ENCODE measurements at places on chromosomes 2 and 18.
A peak's percentile ranks its signal among the peaks of the same experiment; 100 is the strongest.

GRCh38 chr2:39780825-39781600 lies 2.0 kb upstream of the THUMPD2 start:
- H3K27me3 ChIP-seq: no peaks in the 10 kb centered on the region
- H3K4me3 ChIP-seq: no peak overlapping the region
- no peaks in the 10 kb centered on the region for H3K4me1 ChIP-seq
- no peaks in the 10 kb centered on the region for H3K36me3 ChIP-seq
- no peak for DNase-seq

DNA sequence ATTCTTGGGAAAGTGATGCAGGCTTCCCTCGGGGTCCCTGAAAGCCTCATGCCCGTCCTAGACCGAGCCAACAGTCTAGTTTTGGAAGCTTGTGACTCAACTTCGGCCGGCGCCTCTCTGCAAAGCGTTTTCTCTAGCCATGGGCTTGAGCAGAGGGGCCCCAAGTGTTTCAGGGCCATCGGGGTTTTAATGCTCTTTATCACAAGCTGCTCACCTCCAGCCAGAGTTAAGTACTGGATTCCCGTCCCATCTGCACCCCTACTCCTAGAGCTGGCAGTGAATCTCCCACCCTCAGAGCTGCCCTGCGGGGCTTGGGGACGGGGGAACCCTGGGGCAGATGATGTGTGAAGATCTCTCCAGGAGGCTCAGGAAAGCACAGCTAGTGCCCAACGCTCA lies 7.3 kb downstream of the RAX start:
- no peaks in the 10 kb centered on the region for H3K36me3 ChIP-seq
- H3K27me3 ChIP-seq: no peaks in the 10 kb centered on the region

- no peak overlapping the region for H3K4me3 ChIP-seq
- no peaks in the 10 kb centered on the region for H3K4me1 ChIP-seq
- no peak for DNase-seq
- H3K27me3 ChIP-seq: no peaks in the 10 kb centered on the region
- H3K36me3 ChIP-seq: no peaks in the 10 kb centered on the region
Observed at GRCh38 chr2:174787487-174788205, 23.4 kb upstream of the CHRNA1 start.

DNA sequence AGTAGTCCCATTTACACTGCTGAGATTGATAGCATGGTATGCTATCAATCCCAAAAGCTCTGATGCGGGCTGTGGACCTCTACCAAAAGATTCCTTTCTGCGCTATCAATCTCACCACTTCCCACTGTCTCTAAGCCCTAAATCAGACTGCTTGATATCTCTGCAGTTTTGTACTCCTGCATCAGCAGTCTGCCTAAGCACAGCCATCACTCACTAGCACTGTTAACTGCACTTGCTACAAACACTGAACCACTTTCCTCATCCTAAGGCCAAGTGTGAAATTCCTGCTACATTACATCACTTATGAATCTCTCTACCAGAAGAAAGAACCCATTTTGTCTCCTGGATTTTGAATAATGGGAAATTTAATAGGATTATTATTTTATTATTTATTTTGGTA lies 237.0 kb downstream of the HNMT start:
- no peak overlapping the region for H3K27ac ChIP-seq
- H3K27me3 ChIP-seq: no peaks in the 10 kb centered on the region
- no peak for DNase-seq
- H3K4me1 ChIP-seq: no peaks in the 10 kb centered on the region
- no peaks in the 10 kb centered on the region for H3K36me3 ChIP-seq
- no peak overlapping the region for H3K4me3 ChIP-seq

GRCh38 chr2:157611726-157612125 lies 16.9 kb downstream of the ACVR1C start:
- no peak overlapping the region for H3K27ac ChIP-seq
- no peaks in the 10 kb centered on the region for H3K27me3 ChIP-seq
- no peaks in the 10 kb centered on the region for H3K4me1 ChIP-seq
- H3K36me3 ChIP-seq: no peaks in the 10 kb centered on the region
- DNase-seq: no peak

- H3K4me1 ChIP-seq: peaks cover 8% of the 10 kb centered on the region
- DNase-seq: no peak
- no peak overlapping the region for H3K27ac ChIP-seq
- H3K36me3 ChIP-seq: no peaks in the 10 kb centered on the region
Observed at GRCh38 chr2:239286901-239287300, 113.9 kb downstream of the HDAC4 start.

GRCh38 chr2:163191372-163191771 lies 352.8 kb upstream of the KCNH7 start:
- H3K27me3 ChIP-seq: no peaks in the 10 kb centered on the region
- no peak overlapping the region for H3K27ac ChIP-seq
- H3K4me3 ChIP-seq: no peak overlapping the region
- DNase-seq: peak; percentile 46

DNA sequence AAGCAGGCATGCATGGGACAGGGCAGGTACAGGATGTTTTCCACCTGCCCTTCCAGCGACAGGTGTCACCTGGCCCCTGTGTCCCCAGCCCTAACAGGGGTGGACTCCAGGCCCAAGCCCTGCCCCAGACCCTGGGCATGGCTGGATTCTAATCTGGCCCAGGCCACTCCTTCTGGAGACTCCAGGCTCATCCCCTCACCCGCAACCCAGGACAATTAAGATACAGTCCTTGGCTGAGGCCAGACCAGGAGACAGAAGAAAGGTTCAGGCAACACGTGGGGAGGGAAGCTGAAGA lies 9.5 kb downstream of the BIN1 start:
- DNase-seq: no peak
- H3K4me1 ChIP-seq: peaks cover 64% of the 10 kb centered on the region
- H3K36me3 ChIP-seq: no peaks in the 10 kb centered on the region

DNA sequence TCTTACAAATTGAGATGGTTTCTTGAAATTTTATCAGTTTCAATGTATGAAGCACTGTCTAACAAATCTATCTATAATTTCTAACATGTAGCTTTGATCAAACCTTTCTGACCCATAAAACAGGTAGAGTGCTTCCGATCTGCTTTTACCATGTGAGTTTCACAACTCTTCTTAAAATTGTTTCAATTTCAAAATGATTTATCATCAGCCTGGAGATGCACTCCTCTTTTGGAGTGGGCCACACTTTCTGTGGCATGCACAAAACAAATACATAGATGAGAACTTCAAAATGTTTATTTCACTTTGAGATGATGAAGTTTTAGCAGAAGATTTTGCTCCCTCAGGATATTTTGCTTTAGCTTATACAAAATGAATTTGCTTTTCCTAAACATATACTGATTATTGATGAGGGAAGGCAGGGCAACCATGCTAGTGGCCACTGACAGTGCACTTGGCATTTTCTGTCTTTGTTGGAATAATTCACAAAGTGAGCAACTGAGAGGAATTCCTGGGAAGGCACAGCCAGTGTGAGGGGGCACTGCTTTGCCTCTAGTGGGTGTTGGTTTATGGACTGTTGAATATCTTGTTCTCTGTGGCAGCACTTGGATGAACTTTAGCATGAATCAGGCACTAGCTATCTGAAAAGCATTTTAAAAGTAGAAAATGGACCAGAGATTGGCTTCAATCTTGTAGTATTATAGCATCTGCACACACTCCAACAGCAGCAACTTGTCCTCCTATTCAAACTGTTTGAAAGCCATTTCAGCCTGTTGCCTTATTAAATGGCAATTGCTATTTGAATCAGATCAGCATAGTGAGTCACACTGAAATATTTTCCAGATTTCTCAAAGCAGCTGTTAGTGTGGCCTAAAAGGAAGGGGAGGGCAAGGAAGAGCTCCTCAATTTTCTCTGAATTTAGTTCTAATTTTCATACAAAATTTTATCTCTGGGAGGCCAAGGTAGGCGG lies 193.2 kb downstream of the CCDC85A start:
- no peaks in the 10 kb centered on the region for H3K4me1 ChIP-seq
- no peaks in the 10 kb centered on the region for H3K27me3 ChIP-seq
- no peak overlapping the region for H3K4me3 ChIP-seq
- no peak for DNase-seq

All from Peyer's patch (tissue), 4 donors.